Uterus (tissue), 4 donors: ENCODE measurements at places on chromosomes 12 and 14. TPM values are rescaled to one million over a fixed set of nuclear protein-coding genes. Genes with fewer than 3 reads are reported as not detected.

- no peak for DNase-seq
Observed at GRCh38 chr14:72256055-72256454, 323.8 kb downstream of the RGS6 start.

DNA sequence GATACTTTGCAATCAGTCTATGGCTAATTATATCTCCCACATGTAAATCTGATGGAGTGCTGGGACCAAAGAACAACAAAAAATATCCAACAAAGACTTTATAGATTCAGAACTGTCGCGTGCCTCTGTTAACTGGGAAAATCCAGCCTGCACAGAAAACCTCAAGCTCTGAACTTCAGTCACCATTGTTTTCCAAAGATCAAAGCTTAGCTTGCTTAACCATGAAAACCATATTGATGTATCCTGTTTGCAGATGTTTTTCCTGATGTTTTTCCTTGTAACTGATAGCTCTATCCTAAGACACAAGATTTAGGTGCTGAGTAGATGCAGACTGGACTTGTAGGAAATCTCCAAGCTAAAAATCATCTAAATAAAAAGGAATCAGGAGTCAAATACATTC is 163.7 kb downstream of the GXYLT1 start:
- no peak for DNase-seq

DNA sequence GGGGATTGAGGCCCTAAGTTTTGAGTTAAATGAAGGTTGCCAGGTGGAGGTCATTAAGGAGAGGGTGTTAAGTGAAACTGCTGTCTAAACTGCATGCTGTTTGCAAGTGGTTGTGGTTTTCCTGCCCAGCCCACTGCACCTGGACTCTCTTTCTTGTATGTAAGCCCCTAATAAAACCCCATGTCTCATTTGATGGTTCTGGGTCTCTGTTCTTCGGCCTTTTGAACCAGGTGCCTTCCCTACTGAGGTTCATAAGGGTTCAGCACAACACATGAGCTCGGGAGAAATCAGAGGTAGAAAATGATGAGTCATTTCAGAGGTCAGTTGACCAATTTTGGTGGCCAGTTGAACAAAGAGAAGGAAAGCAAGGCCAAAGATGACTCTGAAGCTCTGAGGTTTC is 382.5 kb downstream of the RPS29 start:
- no peak for DNase-seq

- no peak for DNase-seq
Observed at GRCh38 chr12:102513739-102514138, 33.4 kb upstream of the IGF1 start.

- no peak for DNase-seq
Observed at GRCh38 chr14:26761532-26761931, 163.7 kb upstream of the NOVA1 start.

- no peak for DNase-seq
Observed at GRCh38 chr12:85445060-85445938, 165.3 kb downstream of the ALX1 start.

- peak; percentile 36 for DNase-seq
Observed at GRCh38 chr12:18643681-18644080, 94.1 kb downstream of the PLCZ1 start.

DNA sequence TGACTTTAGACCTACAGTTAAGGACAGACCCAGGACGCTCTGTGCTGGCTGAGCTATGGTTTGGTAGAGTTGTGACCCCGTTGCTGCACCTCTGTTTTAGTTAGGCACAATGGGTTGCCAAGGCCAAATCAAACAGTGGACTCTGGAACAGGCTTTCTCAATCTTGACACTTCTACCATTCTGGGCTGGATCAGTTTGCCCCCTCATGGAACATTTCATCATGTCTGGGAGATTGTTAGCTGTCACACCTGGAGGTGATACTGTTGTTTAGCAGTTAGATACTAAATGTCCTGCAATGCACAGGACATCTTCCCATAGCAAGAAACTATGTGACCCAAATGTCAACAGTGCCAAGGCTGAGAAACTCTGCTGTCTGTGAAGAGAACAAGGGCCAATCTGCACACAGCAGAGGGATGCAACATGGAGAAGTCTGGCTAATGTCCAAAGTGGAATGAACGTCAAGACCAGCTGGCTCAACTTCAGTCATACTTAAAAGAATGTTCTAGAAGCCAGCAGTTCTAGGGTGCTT is 65.6 kb upstream of the DICER1 start:
- DNase-seq: no peak

- no peak for DNase-seq
Observed at GRCh38 chr14:51207621-51208020, 32.4 kb upstream of the TMX1 start.

DNA sequence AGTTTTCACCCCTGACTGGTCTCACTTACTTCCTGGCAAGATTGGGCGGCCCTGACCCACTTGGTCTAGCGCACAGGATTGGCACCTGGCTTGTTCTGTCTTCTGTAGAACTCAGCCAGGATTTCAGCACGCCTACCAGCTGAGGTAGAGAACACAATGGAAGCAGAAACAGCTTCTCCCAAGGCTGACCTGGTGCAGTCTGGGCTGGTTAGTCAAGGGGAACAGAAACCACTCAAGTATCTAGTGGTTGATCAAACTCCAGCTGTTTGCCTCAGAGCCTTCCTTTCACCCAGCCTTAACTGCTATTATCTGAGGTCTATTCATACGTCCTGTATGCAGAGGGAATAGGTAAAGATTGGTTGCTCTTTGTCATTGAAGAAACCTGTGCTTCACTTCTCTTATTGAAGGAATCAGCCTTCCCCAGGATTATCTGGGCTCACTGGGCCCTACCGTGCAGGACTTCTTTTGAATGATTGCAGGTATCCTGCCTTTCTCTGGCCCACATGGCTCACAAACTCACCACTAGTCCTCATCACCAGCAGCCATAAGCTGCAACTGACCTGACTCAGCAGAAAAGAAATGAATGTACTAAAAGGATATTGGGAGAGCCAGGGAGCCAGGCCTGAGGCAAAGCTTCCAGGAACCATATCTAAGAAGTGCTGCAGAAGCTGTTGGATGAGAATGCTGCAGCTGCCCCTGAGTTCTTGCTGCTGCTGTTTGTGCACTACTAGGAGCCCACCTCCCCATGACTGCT is 2.5 kb upstream of the PLEKHD1 start:
- DNase-seq: no peak

DNA sequence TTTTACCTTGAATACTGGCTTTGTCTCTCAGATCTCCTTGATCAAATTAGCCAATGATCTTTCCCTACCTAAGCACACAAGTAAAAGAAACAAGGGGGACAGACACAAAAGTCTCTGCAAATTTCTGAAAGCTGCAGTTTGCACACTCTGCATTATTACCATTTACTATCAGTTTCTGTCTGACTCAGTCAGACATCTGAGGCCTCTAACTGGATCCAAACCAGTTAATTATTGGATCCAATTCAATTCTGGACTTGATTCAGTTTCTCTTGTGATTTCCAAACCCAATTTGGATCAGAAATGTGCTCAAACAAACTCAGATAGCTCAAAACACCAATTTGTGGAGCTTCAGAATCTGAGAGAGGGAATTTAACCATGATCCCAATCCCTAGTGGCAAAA is 16.6 kb downstream of the SSTR1 start:
- DNase-seq: no peak

- DNase-seq: no peak
Observed at GRCh38 chr12:39868328-39868725, 237.6 kb downstream of the SLC2A13 start.

- no peak for DNase-seq
Observed at GRCh38 chr14:104591506-104592291, 12.1 kb downstream of the C14orf180 start.

GRCh38 chr14:61889914-61890351 is 127.7 kb downstream of the SNAPC1 start:
- no peak for DNase-seq

- DNase-seq: no peak
Observed at GRCh38 chr14:49463146-49463545, 123.0 kb downstream of the RPS29 start.

GRCh38 chr12:124279315-124279714 is 15.6 kb upstream of the RFLNA start:
- no peak for DNase-seq

GRCh38 chr12:76762601-76762980 is 1.3 kb upstream of the ZDHHC17 start:
- no peak for DNase-seq

- no peak for DNase-seq
Observed at GRCh38 chr12:18799561-18799960, 61.6 kb downstream of the CAPZA3 start.

DNA sequence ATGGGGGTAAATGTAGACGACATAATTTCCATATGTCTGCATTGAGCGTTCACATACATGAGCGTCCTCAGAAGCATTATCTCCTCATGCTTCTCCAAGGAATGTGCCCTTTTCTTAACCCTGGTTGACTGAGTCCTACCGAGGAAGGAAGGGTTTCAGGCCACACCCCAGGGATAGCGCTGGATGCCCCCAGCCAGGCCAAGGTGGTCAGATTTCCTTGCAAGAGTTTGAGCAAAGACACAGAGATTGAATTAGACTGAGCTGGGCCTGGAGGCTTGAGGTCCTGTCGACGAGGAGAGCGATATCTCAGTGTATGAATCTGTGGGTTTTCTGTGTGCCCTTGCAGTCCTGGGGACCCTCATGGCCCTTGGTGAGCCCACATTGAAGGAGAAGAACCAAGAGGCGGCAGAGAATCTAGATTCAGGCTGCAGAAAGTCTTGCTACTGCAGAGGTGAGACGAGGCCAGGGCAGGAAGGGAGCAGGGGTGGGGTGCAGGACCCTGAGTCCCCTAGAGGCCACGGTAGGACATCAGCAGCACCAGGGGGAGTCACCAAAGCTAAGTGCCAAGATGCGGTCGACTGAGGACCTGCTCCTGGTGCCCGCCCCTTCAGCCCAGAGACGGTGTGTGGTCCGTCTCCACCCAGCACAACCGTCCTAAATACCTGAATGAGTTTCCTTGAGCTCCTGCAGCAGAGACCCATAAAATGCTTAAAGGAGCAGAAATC is 94.7 kb upstream of the DIO3 start:
- DNase-seq: no peak

- DNase-seq: no peak
Observed at GRCh38 chr12:121750507-121750955, 38.0 kb downstream of the TMEM120B start.

- DNase-seq: no peak
Observed at GRCh38 chr12:113424915-113425823, 3.0 kb downstream of the SDSL start.

AQP6 gene
- total RNA-seq: not detected

LETMD1 gene
- 81.5 TPM for total RNA-seq

APOF gene
- not detected for total RNA-seq

SLC25A29 gene
- 48.1 TPM for total RNA-seq

RFX4 gene
- total RNA-seq: not detected

PIANP gene
- total RNA-seq: 11.5 TPM

IL26 gene
- not detected for total RNA-seq

COCH gene
- 6.5 TPM for total RNA-seq

FKBP4 gene
- total RNA-seq: 37.1 TPM

P3H3 gene
- total RNA-seq: 27.4 TPM

XRCC3 gene
- total RNA-seq: 14.4 TPM

FAM186B gene
- not detected for total RNA-seq

SLC22A17 gene
- 30.6 TPM for total RNA-seq

SIX6 gene
- total RNA-seq: not detected

KLHL33 gene
- 1.3 TPM for total RNA-seq

RD3L gene
- not detected for total RNA-seq

CMKLR1 gene
- total RNA-seq: 9.7 TPM

MYG1 gene
- total RNA-seq: 59.3 TPM
